ENCODE measurements at places on chromosomes 12 and 14. TPM values are rescaled to one million over a fixed set of nuclear protein-coding genes. Genes with fewer than 3 reads are reported as not detected.
A peak's percentile ranks its signal among the peaks of the same experiment; 100 is the strongest.

- H3K4me3 ChIP-seq = no peak overlapping the region
- H3K4me1 ChIP-seq = no peaks in the 10 kb centered on the region
- DNase-seq = no peak
- H3K36me3 ChIP-seq = no peaks in the 10 kb centered on the region
Measured at GRCh38 chr12:26058308-26058707, 66.5 kb downstream of the BHLHE41 start.

- H3K36me3 ChIP-seq = peaks cover 1% of the 10 kb centered on the region
- no peak overlapping the region for H3K4me3 ChIP-seq
- peaks cover under 1% of the 10 kb centered on the region for H3K4me1 ChIP-seq
- H3K27ac ChIP-seq = no peak overlapping the region
- H3K27me3 ChIP-seq = no peaks in the 10 kb centered on the region
Measured at GRCh38 chr14:68458840-68459469, 333.9 kb downstream of the ZFP36L1 start.

DNA sequence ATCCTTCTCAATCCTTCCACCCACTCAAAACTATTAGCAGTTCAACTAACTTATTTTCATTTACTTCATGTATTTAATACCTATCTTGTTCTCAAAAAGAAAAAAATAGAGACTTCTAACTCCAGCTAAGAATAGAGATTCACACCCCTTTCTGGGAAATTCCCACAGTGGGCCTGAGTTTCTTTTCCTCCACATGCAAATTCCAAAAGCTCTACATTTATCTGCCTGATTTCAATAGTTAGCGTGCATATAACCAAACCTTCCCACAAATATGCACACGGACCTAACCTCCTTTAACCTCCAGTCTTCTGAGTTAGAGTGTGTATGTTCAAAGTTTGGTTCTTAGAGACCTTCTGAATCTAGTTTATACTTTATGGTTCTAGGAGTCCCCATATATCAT is 62.5 kb downstream of the GRIN2B start:
- DNase-seq = no peak
- H3K27me3 ChIP-seq = no peaks in the 10 kb centered on the region
- no peak overlapping the region for H3K4me3 ChIP-seq
- H3K4me1 ChIP-seq = no peaks in the 10 kb centered on the region
- no peak overlapping the region for H3K27ac ChIP-seq
- H3K36me3 ChIP-seq = no peaks in the 10 kb centered on the region

GRCh38 chr14:32426028-32426427 is 96.9 kb downstream of the AKAP6 start:
- H3K27me3 ChIP-seq = no peaks in the 10 kb centered on the region
- no peak overlapping the region for H3K4me3 ChIP-seq
- H3K36me3 ChIP-seq = no peaks in the 10 kb centered on the region

- peaks cover 5% of the 10 kb centered on the region for H3K4me1 ChIP-seq
- no peak overlapping the region for H3K27ac ChIP-seq
- no peaks in the 10 kb centered on the region for H3K27me3 ChIP-seq
- no peaks in the 10 kb centered on the region for H3K36me3 ChIP-seq
- DNase-seq = no peak
- H3K4me3 ChIP-seq = peak overlapping the region; percentile 20
Measured at GRCh38 chr12:122966743-122967550, 684 bp upstream of the ABCB9 start.

GRCh38 chr14:28284546-28285300 is 481.9 kb upstream of the FOXG1 start:
- H3K4me1 ChIP-seq = no peaks in the 10 kb centered on the region

GRCh38 chr12:509500-509899 is 49.8 kb downstream of the B4GALNT3 start:
- no peaks in the 10 kb centered on the region for H3K36me3 ChIP-seq
- peaks cover 3% of the 10 kb centered on the region for H3K27me3 ChIP-seq
- no peak for DNase-seq
- no peak overlapping the region for H3K4me3 ChIP-seq
- H3K27ac ChIP-seq = no peak overlapping the region

DNA sequence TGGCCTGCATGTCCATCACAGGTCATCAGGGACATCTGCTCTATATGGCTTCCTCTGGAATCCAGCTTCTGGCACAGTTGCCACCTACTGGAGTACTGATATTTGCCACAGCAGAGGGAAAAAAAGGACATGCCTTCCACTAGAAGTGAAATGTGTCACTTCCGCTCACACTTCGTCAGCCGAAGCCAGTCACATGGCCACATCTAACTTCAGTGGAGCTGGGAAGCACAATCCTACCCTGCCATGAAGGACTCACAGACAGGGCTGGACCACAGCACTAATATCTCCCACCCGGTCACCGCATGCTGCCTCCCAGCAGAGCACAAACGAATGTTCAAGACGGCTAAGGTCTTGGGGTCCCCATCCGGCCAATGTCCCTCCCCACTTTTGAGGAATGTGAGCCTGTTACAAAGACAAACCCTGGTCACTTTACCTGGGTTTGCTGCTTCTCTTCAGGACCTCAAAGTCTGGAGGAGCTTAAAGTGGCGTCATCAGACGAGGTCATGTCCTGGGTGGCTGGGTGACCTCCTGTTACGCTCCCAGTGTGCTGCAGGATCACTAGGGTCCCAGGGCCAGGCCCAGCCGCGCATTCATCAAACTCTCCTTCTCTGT is 98.6 kb downstream of the GCH1 start:
- peaks cover 23% of the 10 kb centered on the region for H3K27me3 ChIP-seq
- H3K4me1 ChIP-seq = peaks cover 9% of the 10 kb centered on the region

- peaks cover 19% of the 10 kb centered on the region for H3K4me1 ChIP-seq
- no peaks in the 10 kb centered on the region for H3K27me3 ChIP-seq
- H3K27ac ChIP-seq = no peak overlapping the region
- peaks cover 8% of the 10 kb centered on the region for H3K36me3 ChIP-seq
Measured at GRCh38 chr12:123998344-123998990, 25.5 kb downstream of the ZNF664 start.

DNA sequence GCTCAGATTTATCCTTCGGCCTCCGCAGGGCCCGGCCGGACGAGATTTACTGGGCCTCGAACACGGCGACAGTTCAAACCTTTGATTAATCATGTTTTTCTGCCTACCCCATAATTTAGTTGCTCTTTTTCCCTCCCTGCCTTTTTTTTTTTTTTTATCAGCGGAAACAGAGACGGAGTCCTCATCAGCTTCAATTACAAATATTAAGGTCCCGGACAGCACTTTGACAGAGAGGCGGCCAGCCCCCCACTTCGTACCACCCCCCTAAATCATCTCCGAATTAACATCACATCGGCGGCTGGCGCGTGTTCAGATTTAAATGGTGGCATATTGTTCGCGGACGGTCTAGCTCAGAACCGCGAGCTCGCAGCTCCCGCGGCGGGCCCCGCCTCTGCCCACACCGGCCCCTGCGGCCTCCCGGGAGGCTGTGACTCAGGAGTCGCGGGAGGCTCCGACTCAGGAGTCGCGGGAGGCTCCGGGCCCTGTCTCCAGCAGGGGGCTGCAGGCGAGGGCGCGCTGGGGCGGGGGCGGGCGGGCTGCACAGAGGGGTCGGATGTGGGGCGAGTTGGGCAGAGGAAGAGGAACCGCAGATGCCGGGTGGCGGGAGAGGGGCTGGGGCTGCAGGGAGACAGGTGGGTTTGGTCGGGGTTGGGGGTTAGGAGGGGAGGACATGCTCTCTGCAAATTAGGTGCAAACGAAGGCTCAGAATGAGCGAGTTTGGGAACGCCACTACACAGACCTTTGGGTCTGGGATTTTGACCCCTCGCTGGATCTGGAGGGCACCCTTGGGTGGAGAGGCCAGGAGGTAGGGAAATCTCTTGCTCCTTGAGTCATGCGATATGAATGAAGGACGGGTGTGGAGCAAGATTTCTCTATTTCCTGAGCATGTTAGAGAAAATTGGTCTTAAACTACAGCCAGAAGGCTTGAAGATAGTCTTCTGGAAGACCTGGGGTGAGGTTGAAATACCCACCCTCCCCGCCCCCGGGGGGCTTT is 19.6 kb upstream of the ATP5MC2 start:
- H3K27ac ChIP-seq = no peak overlapping the region
- no peaks in the 10 kb centered on the region for H3K36me3 ChIP-seq

- no peaks in the 10 kb centered on the region for H3K4me1 ChIP-seq
- no peak overlapping the region for H3K27ac ChIP-seq
- H3K27me3 ChIP-seq = peaks cover 9% of the 10 kb centered on the region
- H3K36me3 ChIP-seq = no peaks in the 10 kb centered on the region
- no peak overlapping the region for H3K4me3 ChIP-seq
- DNase-seq = no peak
Measured at GRCh38 chr12:2334271-2334670, 281.5 kb downstream of the CACNA1C start.

- no peaks in the 10 kb centered on the region for H3K27me3 ChIP-seq
- H3K36me3 ChIP-seq = no peaks in the 10 kb centered on the region
- no peak overlapping the region for H3K27ac ChIP-seq
- H3K4me1 ChIP-seq = no peaks in the 10 kb centered on the region
- no peak for DNase-seq
- no peak overlapping the region for H3K4me3 ChIP-seq
Measured at GRCh38 chr12:25926536-25926935, 31.9 kb upstream of the RASSF8 start.

The TBX5 gene
- total RNA-seq = not detected

The SDS gene
- total RNA-seq = not detected

The NUAK1 gene
- total RNA-seq = not detected

The CIT gene
- total RNA-seq = 57.5 TPM

The TAS2R46 gene
- total RNA-seq = 0.55 TPM

The CLEC2B gene
- total RNA-seq = 12.6 TPM
